ENCODE measurements at places on chromosomes 6 and 20.

- no peak for DNase-seq
Observed at GRCh38 chr20:52823303-52823702, 148.9 kb upstream of the TSHZ2 start.

DNA sequence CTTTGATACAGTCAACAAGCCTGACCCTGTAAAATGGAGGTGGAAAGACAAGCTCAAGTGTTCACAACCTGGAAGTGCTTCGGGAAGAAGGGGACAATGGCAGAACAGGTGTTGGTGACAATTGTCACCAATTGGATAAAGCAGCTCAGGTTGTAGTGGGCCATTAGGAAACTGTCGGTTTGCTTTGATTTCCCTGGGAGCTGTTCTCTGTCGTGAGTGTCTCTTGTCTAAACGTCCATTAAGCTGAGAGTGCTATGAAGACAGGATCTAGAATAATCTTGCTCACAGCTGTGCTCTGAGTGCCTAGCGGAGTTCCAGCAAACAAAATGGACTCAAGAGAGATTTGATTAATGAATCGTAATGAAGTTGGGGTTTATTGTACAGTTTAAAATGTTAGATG is 15.0 kb downstream of the CCR6 start:
- no peak for DNase-seq

- DNase-seq = no peak
Observed at GRCh38 chr6:36142971-36143838, 12.9 kb downstream of the MAPK13 start.

GRCh38 chr6:139137706-139138105 is 2.8 kb downstream of the HECA start:
- DNase-seq = no peak

DNA sequence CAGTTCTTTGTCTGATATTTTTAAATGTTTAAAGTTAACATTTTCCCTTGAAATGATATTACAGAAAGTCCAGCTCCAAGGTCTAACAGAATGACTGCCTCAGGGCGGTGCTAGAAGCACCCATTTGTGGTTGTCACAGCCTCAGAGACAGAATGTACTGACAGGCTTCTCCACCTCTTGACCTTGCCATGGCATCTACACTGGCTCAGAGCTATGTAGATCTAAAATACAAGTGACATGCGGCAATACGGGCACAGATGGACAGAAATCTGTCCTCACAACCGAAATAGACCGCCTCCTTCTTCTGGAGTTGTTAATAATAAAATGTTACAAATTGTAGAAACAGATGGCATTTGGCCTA is 167.2 kb upstream of the THEMIS start:
- DNase-seq = no peak

DNA sequence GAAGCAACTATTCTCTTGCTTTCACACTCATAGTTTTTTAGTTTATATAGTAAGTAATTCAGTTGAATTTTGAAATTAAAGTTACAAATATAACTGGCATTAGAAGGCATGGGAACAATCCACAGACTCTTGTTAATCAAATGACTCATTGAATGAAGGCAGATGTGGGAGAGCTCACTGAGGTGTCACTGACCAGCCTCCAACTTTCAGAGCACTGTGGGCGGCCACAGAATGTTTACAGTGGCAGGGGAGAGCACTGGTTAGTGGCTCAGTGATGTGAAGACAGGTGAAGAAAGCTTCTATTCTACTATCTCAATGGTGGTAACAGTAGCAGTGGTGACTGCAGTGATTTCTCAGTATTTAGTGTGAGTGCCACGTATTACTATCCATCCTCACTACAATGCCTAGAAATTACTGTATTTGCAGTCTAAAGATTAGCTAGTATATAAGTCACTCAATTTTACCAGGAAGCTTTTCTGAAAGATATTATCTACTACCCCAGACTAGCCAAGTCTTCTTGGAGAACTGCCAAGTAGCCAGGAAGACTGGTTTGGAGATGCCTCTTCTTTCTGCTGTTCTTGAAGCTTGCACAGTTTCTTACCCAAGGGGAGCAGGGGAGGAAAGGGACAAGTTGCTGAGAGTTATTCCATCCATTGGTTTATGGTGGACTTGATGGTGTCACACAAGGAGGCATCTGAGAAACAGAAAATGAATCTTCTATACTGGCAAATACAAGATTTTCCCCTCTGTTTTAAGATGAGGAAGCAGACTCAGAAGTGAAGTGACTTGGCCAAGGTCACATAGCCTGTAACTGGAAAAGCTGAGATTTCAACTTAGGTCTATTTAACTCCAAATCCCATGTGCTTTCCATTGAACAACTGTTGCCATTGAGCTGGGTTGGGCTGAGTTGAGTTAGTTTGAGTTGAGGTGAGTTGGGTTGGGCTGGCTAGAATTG is 231.2 kb downstream of the ANKRD60 start:
- no peak for DNase-seq

DNA sequence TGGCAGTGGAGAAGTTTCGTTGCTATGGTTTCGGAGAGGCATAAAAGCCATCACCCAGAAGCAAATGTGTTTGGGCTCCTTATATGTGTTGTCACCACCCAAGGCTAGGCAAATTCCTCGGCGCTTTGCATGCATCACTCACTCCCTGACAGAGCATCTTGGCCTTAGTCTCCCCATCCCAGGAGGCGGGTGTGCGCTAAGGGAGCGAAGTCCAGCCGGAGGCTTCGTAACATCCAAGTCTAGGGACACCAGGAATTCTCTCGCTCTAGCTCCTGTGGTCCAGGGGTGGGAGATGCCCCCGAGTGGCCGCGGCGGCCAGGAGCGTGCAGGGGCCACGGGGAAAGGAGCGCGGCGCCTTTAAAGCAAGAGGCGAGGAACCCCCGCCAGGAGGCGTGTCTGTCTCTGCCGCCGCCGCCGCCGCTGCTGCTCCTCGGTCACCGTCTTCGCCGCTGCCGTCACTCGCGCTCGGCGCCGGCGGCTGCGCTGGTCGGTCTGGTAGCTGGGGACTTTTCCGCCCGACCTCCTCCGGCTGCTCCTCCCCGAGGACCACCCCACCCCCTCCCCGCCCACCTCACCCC is at the start of gene GRIK2:
Gene GRIK2, plus strand, starts transcription at position 458 of the 578 bp plus-strand sequence.
- DNase-seq = peak; percentile 70

GRCh38 chr6:107712665-107713551 is 111.2 kb downstream of the SCML4 start:
- DNase-seq = peak; percentile 57

DNA sequence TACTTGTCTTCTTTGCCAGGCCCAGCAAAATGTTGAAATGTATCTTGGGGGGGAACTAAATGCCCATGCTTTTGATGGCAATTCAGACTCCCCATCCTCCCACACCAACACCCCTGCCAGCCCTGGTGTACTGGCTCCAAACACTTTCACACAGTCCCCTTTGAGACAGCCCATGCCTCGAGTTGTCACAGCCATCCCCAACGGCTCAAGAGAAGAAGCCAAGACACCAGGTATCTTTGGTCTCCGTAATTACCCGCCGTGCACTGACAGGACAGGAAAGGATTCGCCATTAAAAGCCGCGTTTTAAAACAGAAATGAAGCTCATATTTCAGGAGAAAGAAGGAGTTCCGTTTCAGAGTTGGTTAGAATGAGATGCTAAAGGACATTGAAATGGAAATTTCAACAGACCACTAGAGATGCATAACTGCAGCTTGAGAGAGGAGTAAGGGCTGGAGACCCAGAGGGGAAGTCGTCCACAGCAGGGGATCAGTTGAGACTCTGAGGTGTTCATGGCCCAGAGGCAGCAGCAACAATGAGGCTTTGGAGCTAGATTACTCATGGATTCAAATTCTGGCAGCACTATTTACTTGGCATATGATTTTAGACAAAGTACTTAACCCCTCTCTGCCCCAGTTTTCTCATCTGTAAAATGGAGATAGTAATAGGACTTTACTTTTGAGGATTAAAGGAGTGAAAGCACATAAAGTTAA is 63.5 kb upstream of the ADGRF1 start:
- DNase-seq = no peak

All from left hindlimb (tissue), 1 donor.